Thoracic aorta (tissue), 2 donors: ENCODE measurements at places on chromosomes 5 and 9. TPM values are rescaled to one million over a fixed set of nuclear protein-coding genes. Genes with fewer than 3 reads are reported as not detected.

Gene ADGRV1
- not detected for total RNA-seq

Gene HRCT1
- 20.4 TPM for total RNA-seq

DNA sequence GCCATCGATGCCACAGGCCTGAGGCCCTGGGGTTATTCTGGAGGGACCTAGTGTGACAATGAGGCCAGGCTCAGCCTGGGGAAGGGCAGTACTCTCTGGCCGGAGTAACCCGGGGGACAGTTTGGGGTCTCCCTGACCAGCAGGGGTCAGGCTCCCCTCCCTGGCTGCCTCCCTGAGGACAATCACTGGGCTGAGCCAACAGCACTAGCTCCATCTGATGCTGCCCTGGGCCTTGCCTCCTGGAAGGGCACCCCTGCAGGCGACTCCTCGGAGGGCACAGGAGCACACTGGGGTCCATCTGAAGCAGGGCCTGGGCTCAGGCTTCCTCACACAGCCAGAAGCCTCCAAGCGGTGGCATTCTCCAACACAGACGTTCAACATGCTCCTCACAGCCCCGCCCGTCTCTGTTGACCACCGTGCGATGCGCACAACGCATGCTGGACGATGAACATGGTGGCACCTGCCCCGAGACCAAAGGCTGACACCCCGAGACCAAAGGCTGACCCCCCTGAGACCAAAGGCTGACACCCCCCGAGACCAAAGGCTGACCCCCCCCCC, 68.3 kb downstream of the ADAMTS2 start:
- DNase-seq: no peak

DNA sequence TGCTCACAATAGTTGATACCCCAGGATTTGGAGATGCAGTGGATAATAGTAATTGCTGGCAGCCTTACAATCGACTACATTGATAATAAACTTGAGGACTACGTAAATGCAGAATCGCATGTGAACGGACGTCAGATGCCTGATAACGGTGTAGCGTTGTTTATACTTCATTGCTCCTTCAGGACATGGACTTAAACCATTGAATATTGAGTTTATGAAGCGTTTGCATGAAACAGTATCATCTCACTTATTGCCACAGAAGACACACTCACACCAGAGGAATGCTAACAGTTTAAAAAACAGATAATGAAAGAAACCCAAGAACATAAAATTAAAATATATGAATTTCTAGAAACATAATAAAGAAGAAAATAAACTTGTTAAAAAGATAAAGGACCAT, 101.6 kb downstream of the GABBR2 start:
- no peak for DNase-seq
